ENCODE measurements at places on chromosomes 16 and 17.

DNA sequence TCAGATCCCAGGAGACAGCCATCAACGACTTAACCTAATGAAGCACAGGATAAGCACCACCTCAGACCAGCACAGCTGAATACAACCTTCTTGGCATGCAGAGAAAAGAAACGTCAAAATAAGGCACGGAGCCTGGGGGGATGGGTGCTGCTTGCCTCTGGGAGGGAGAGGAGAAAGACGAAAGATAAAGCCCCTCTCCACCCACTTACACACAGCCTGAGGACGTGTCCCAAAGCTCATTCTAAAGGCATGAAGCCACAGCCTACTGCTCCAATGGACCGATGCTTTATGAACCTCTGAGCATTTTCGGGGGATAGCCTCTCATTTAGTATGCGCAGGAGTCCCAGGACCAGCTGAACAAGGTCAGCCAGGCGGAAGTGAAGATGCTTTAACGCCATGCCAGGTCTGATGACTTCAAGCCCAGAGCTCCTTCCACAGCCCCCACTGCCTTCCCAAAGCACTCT, 31.1 kb downstream of the ST3GAL2 start:
- DNase-seq: no peak

DNA sequence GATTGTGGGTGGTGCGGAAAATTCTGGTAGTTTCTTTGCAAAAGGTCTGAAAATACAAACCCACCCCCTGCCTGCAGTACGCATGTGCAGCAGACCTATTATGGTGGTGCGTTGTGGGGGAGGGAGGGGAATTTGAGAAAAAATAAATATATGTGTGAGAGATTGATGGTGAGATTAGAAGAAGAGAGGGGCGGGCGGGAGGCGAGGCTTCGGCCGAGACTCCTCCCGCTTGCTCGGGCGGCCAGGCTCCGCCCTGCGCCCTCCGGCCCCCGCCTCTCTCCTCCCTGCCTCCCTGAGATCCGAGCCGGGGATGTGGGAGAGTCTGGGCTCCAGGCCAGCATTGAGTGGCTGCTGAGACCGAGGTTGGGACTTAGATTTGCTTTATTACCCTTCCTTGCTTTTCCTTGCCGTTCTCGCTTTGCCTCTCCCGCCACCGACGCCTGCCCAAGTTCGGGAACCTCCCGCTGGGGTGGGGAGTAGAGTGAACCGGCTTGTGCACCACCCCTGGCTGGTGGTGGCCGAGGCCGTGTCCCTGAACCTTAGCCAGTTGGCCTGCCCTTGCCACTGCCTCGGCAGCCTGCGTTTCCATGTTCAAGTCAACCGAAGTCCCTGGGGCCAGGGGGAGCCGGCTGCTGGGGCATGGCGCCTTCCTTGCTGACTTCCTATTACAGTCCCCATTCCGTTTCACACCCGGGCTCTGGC, 956 bp upstream of the CHD3 start:
- peak; percentile 96 for DNase-seq

DNA sequence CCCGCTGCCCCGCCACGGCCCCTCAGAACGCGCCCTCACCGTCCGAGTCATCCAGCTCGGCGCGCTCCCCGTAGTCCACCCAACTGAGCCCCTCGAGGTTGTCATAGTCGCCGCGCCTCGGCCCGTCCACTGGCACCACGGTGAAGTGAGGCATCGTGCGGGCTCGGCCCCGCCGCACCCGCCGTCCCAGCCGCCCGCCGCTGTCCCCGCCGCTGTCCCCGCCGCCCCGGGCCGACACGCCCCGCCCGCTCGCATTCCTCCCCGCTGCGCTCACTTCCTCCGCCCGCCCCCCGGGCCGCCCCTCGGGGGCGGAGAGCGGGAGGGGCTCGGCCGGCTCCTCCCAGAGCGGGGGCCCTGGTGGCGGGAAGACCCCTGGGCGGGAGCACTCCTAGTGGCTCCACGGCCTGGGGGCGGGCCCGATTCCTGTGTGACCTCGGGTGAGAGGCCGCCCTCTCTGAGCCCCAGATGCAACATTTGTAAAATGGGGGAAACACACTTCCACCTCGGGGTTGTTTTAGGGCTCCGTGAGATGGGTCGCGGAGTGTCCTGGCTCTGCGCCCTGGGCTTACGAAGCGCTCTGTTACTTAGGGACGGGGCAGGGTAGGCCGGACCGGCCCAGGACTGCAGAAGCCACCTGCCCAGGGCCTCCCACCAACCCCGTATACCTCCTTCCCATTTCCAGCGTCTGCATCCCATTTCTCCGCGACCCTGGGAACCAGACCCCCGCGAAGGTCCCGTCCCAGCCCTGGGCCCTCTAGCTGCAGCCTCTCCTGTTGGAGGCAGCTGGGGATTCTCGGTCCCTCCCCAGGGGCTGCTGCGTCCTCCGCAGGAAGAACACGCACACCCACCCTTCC, at the start of gene SLC12A4:
Gene SLC12A4 (minus strand): TSS at position 238 of the 854 bp plus-strand sequence. CDS start 84 bp downstream, at position 154.
- peak; percentile 92 for DNase-seq

DNA sequence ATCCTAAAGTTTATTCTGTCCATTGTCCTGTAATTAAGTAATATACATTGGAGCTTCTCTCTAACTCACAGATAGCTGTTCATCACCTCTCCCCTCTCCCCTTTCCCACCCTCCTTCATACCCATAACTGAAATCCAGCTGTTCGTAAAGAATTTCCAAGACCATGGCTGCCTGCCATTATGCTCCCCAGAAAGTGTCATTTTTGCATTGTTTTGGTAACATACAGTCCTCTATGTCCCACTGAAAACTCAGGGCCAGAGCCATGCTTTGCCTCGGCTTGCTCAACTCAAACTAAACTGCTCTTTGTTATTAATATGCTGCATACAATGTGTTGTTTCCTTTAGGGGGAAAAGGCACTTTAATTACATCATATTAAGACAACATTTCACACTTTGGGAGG, 132.0 kb downstream of the MRTFB start:
- no peak for DNase-seq

GRCh38 chr16:3988824-3989223, 108.3 kb upstream of the CREBBP start:
- DNase-seq: no peak

DNA sequence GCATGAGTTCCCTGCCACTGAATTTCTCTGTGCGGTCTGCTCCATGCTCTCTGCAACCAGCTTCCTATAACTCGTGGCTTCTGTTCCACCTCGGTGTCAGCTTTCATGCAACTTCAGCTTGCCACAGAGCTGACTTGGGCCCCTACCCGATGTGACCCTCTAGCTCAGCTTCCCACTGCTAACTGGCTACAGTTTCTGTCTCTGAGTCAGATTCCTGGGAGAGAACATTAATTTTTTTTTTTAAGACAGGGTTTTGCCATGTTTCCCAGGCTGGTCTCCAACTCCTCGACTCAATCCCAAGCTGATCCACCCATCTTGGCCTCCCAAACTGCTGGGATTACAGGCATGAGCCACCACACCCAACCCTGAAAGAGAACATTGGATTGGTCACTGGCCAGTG, 35.5 kb upstream of the PSMD7 start:
- DNase-seq: no peak

- DNase-seq: no peak
These were observed 125.8 kb downstream of the CCDC182 start for GRCh38 chr17:57619061-57619937.

DNA sequence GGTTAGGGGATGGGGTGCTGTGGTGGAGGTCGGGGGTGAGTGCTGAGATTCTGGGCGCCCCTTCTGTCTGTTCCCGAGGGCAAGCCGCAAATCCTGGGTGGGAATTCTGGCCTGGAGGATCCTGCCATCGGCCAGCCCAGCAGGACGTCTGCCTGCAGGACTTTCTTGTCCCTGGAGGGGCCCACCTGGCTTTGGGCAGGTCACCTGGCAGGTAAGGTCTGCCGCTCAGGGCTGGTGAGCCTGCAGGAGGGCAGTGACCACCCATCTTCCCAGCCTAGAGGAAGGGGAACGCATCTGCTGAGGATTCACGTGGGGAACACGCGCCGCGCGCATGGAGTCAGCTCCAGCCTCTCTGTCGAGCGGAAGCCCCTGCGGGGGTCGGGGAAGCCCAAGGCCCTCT, 5.4 kb downstream of the RNF222 start:
- DNase-seq: no peak

DNA sequence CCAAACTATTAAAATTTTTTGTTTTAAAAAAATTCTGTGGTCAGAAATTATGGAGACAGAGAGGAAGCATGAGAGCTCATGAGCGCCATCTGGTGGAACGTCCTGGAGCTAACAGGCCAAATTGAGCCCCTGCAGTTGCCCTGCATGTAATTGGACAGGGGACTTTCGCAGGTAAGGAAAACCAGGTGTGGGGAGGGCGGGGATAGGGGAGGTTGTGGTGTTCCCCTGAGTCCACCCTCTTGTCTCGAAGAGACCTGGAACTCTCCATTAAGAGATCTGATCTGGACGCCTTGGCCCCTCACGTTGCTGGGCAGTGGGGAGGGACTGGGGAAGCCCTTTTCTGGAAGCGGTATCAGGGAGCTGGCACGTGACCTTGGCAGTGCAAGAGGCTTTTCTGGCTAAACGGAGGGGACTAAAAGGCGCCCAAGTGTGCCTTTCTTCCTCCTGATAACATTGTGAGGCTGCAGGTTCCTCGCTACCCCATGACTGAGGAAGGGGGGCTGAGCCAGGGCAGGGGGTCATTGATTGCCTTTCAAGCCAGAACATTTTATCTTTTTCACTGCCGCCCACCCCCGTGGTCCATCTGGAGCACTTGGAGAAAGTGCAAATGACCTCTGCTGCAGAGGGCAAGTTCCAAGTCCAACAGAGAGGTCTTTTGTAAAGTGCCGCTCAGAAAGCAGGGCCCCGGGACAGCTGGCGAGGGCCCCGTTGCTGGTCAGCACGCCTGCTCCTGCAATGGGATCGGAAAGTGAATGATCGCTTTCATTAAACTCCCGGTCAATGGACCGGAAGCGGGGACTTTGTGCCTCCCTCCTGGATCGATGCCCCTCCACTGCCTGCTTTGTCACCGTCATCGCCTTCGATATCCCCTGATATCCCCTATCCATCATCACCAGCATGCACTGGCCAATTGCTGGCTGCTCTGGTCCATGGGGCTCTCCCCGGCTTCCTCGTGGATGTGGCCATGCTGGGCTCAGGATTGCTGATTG, 18.4 kb downstream of the PDILT start:
- peak; percentile 39 for DNase-seq

DNA sequence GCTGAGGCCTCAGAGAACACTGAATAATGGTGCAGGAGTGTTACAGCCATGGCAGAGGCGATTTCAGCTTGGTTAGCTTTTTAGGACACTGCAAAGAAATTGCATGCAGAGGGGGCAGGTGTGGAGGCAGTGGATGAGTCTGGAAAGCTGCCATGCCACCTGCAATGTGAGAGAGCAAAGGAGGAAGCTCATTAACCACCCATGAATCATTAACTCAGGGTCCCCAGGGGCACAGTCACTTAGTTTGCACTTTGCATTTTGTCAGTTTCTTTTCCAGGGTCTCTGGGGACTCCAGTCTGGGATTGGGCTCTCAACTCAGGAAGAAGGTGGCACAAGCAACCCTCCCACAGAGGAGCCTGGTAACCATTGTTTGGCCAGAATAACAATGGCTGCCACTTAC, 132.9 kb downstream of the USP31 start:
- DNase-seq: no peak

DNA sequence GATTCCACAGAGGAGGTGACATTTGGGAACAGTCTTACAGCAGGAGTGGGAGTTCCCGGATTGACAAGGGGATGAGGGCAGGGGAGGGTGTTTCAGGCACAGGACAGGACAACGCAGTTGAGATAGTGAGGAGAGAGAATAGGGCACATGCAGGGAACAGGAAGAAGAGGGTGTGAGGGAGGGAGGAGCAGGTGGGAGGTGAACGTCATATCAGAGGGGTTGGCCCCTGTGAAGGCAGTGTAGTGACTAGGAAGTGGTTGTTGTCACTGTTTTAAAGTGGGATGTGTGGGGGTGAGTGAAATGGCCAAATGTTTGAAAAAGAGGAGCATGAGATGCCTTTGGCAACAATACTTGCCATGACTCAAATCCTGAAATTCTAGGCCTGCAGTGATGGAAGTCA, 12.2 kb downstream of the PRKCB start:
- DNase-seq: peak; percentile 65
